ENCODE measurements at places on chromosomes 2 and 18.

- DNase-seq = no peak
These were observed 121.6 kb downstream of the FAM210A start for GRCh38 chr18:13604786-13605185.

DNA sequence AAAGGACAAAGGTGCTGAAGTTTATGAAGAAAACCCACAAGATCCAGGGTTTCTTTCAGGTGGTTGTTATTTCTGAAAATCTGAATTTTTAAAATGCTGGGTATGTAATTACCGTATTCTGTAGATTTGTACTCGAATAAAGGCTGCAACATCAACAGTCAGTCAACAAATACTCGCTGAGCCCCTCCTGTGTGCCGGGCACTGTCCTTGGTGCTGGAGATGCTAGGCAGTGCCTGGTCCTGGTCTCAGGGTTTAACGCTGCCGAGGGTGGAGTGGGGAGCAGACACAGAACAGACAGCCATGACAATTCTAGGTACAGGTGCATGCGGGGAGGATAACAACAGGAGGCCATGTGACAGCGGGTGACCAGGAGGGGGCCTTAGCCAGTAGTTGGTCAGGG is 27.2 kb upstream of the PDIA6 start:
- no peak for DNase-seq

DNA sequence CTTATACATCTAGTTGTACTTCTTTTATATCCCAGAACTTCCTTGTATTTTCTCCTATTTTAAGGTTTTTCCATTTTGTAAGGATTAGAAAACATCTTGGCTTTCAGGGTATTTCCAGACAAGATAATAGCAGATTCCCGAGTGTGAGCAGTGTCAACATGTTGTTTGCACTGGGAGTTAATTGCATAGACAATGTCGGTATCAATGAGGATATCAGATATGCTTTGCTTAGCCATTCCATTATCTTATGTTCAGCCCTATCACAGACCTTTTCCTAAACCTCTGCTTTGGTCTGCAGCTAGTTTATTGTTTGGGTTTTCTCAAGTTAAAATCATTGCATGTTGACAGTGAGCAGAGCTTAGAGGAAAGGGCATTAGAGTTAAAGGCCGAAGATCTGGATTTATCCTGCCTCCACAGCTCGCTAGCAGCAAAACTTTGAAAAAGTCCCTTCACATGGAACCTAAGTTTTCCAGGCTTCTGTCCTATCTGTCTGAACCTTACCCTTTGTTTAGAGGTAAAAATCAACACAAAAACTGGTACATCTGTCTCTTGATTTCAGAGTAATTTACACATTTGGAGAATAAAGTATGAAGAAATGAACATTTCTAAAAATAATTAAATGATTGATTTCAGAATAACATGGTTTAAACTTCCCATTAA is 355.4 kb downstream of the KIAA1328 start:
- DNase-seq = no peak

- no peak for DNase-seq
These were observed 71.5 kb downstream of the NYAP2 start for GRCh38 chr2:225471039-225471438.

- DNase-seq = no peak
These were observed 303.4 kb downstream of the IRS1 start for GRCh38 chr2:226496273-226496550.

- DNase-seq = no peak
These were observed 62.0 kb downstream of the SMAD7 start for GRCh38 chr18:48888773-48889080.

GRCh38 chr2:50143822-50144575 is 887.9 kb downstream of the NRXN1 start:
- DNase-seq = no peak

GRCh38 chr18:13520306-13520705 is 206.1 kb downstream of the FAM210A start:
- DNase-seq = no peak

DNA sequence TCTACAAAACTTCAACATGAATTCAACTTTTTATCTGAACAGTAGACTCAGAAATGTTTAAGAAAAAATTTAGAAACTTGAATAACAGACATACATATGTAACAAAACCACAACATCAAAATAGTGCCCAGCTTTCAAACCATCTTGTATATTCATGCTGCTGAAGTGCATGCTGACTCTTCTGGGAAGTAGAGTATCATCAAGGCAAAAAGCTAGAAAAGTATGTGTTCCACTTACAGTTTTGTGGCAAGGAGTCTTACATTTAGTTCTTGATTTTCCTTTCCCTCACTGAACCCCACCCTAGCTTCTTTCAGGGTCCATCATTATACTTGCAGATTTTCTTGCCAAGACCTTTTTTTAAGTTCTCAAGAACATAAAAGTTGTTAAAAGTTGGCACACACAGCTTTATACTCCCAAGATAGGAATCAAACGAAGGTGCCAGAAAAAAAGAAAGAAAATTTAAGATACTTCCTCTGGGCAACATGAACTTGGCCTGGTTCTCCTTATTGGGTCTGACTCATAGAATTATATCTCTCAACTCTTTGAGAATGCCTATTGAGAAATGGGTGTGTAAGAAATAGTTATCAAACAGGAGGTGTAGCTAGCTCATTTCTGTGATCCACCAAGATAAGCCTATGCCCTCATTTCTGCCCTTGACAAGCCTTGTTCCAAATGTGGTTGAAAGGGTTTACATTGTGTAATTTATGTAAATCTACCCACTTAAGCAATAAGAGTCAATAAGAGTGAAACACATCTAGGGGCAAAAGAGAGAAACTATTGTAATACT is 667.6 kb upstream of the ACVR2A start:
- no peak for DNase-seq

DNA sequence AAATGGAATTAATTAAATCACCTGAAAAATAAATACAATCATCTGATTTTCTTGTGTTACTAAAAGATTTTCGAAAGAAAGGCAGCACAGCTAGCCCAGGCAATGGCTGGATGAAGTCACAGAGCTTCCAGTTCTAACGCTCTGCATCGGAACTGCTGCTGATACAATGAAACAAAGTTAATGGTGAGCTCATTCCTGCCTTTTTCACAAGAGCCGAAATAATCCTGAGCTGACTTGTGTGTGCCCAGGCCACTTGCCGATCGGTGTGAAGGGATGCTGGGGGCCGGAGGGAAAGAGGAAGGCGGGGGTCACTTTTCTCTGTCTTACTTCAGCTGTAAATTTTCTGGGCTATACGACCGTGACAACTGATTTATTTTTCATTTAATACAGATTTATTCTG is 149.5 kb downstream of the INO80D start:
- DNase-seq = no peak

DNA sequence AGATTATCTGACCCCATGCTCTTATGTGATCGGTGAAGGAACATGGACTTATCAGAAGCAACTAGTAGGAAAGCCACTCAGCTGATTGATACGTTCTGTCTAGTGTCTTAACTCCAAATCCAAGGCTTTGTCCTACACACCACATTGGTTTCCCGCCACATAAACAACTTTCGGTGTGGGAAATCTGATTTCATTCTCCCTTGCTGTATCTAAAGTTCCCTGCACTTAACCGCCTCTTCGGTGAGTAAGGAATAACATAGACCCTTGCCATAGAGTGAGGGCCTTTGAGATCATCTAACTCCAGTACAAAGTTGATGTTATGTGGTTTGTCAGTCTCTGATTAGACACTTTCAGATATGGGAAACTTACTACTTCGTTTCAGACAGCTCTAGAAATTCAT is 538.2 kb upstream of the TNP1 start:
- no peak for DNase-seq

GRCh38 chr2:10014418-10015190 is 28.7 kb upstream of the KLF11 start:
- DNase-seq = no peak

GRCh38 chr2:118639371-118639770 is 208.1 kb downstream of the EN1 start:
- no peak for DNase-seq

DNA sequence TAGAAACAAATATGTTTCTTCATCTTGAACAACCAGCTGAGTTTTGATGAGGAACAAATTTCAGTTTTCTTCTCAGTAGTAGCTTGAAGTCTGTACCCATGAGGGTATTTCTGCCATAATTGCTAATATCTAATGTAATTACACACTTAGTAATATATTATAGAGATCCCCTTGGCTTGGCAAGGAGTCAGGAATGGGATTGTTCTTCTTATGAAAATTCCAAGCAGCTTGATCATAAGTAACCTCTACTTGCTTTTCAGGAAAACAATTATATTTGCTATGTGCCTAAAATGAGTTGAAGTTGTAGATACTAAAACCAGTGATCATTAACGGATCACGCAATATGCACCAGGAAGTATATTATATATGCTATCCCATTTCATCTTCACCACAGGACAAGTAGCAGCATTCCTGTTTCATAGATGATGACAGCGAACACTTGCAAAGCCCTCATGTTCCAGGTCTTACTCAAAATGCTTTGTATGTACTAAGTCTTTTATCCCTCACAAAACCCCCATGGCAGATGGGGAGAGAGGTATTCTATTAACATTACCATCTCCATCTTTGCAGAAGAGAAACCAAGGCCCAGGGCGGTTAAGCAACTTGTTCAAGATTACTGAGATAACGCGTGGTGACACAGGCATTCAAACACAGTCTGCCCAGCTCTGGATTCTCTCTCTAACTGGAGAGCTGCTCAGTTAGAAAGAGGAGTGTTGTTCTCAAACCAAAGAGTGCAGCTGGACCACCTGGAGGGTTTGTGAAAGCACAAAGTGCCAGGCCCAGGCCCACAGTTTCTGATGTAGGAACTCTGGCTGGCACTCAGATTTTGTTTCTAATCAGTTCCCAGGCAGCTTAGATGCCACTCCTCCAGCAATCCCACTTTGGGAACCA is 21.8 kb upstream of the RGPD4 start:
- DNase-seq = no peak

DNA sequence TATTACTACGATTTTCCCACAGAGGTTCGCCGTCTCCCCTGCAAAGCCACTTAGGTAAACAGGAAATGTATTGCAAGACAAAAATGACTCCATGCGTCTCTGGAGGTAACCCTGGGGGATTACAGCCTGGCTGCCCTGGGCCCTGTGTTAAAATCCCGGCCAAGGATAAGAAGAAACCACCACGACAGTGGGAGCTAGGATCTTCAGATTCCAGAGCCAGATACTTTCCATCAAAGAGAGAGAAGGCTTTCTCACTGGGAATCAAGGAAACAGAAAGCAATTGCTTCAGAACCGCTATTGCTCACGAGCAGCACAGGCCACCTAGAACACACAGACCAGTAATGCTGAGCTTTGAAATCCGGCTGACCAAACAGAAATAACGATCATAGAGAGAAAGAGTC is 97.9 kb upstream of the ZNF516 start:
- DNase-seq = no peak

DNA sequence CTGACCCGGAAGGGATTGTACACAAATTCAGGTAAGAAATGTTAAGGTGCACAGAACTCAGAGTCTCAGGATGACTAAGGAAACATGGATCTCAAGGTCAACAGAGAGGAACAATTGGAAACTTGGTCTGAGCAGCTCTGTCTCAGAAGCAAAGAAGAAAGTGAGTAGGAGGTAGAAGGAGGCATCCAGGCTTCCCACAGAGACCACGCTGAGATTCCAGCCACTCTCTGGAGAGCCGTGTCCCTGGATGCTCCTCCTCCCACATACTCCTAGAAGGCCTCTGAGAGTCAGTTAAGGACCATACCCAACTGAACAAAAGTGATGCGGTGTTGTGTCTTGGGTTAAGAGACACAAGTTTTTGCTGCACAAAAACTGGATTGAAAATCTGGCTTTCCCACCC is 8.6 kb upstream of the PLB1 start:
- no peak for DNase-seq

GRCh38 chr18:67483237-67483636 is 33.3 kb downstream of the DSEL start:
- no peak for DNase-seq

GRCh38 chr2:152376385-152376784 is 41.4 kb downstream of the FMNL2 start:
- DNase-seq = no peak

DNA sequence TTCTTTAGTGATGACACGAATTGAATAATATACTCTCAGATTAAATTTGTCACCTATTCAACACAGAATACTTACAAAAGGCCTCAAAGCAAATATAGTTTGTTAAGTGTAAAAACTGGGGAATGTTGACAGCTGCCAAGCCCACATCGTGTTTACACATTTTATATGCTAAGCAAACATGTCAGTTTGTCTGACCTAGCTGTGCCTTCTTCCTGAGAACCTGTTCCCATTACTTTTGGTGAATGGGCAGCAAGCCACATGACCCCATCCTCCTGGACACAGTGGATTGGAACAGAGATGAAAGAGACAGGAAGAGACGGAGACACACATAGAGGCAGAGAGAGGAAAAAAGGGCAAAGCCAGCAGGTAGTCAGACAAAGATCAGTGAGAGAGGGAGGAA is 22.9 kb upstream of the CUL3 start:
- no peak for DNase-seq

DNA sequence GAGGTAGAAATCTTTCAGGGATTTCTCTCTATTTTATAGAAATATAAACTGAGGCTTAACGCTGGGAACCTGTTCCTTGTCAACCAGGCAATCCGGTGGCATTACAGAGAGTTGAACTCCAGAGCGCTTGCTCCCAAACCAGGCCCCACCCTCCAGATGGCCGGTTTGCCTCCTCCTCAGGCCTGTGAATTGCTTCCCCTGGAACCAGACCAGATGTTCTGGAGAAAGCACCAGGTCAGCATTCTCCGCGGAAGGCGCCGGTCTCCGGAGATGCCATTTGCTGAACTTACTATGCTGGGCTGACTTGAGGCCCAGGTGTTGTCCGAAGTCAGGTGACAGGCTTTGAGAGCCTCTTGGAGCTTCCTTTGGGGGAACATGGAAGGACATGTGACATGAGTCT is 17.2 kb downstream of the TNP1 start:
- no peak for DNase-seq

DNA sequence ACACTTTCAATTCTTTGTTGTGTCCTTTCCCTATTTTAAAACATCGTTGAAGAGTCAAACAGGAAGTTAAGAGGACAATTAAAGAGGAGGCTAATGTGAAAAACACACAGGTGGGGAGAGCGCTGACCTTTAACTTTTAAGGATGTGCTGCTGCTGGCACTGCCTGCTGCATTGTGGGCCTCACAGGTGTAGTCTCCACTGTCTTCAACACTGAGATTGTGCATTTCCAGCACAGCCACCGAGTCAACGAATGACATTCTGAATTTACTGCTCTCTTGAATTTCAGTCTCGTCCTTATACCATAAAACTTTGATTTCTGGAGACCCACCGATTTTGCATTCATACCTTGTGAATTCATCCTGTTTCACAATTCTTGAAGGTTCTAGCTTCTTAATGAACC is 91.9 kb downstream of the TTN start:
- no peak for DNase-seq

GRCh38 chr2:211089127-211089526 is 532.7 kb downstream of the CPS1 start:
- no peak for DNase-seq

GRCh38 chr18:48724442-48724841 is 185.6 kb downstream of the CTIF start:
- no peak for DNase-seq

Measured in substantia nigra (tissue), 51 donors.